ENCODE measurements at places on chromosomes 3 and 15.

DNA sequence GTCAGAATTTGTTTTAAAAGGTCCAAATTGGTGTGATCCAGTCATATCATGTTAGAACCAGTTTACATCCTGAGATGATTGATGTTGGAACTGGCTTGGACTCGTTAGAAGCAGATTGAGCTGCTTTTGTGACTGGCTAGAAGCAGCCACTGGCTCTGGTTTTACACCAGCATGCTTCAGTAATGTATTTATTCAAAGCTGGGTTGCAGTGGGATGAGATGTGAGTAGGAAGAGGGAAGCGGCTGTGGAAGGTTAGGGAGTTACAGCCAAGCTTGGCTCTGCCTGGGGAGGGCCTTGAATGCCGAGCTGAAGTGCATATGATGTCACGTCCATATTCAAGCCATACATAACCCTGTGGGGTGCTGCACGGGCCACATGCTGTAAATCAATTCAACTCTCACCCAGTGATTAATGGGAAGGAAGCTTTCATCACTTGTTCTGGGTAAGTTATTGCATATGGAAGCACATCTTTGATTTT is 104.0 kb upstream of the SMAD3 start:
- DNase-seq, result no peak

DNA sequence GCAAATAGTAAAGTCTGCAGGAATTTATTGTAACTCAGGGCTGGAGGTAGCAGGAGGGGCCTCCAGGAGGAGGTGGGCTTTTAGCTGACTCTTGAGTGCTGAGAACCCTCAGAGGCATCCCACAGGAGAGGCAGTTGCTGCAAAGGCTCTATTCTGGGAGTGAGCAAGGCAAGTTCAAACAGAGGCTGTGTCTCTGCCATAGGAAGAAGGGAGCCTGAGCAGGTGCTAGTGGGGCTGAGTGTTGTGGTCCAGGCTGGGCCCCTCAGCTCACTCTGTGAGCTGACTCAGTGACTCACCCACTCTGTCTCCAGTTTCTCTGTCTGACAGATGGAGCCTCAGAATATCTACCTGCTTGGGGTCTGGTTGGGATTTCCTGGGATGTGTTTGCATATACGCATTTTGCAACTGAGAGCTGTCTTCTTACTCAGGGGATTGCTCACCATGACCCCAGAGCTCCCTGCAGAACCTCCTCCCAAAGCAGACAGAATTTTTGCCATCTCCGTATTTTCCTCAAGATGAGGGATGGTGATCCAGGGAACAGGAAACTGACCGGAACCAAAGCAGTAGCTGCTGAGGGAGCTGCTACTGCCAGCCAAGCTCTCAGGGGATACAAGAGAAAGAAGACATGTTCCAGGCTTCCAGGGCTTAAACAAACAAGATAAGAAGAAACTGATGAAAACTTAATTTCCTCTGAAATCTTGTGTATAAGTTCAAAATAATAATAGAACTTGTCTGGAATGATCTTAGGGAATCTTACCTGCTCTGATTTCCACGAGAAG is 13.6 kb upstream of the NOX5 start:
- DNase-seq, result no peak

- DNase-seq, result no peak
Observed at GRCh38 chr15:49908236-49908932, 210.6 kb downstream of the ATP8B4 start.

- DNase-seq, result no peak
Observed at GRCh38 chr3:157023226-157023625, 136.7 kb downstream of the CCNL1 start.

- DNase-seq, result no peak
Observed at GRCh38 chr15:95973566-95974256, 356.8 kb upstream of the NR2F2 start.

DNA sequence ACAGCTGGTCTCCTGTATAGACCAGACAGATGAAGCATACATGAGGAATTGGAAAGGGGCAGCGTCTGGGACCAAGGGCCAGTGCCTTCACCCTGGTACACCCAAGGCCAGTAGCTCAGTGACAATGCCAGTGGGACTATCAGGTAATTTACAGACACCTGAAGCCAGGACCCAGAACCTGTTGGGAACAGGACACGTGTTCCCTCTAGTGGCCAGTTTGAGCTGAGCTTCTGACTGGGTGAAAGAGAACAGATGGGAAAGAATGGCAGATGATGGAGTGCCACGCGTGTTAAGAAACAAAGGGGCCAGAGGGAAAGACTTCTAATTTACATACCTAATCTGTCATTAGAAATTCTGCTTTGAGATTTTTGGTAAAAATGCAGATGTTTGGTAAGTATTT is 5.1 kb upstream of the SLC25A38 start:
- DNase-seq, result peak; percentile 47

GRCh38 chr15:77482570-77482969 is 61.9 kb downstream of the HMG20A start:
- no peak for DNase-seq

DNA sequence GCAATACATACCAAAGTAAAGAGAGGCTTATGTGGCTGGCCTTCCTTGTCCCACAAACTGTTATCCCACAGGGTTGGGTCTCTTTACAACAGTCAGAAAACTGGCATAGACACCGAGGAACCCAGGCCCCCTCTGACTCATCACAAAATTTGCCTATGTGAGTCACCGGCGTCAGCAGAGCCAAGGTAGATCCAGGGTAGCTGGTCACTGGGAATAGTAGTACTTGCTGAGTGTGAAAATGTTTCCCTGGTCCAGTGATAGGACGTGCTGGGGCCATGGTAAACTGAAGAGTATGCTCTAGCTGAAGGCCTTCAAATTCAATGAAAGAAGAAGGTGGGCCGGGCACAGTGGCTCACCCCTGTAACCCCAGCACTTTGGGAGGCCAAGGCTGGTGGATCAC is 27.1 kb upstream of the SKIL start:
- DNase-seq, result no peak
